ENCODE measurements at places on chromosomes 11 and 22. TPM values are rescaled to one million over a fixed set of nuclear protein-coding genes. Genes with fewer than 3 reads are reported as not detected.

Gene DKK3
- 67.3 TPM for total RNA-seq

Gene TRIM6
- total RNA-seq = 11.1 TPM

Gene MMP10
- 2.1 TPM for total RNA-seq

Gene BIRC3
- total RNA-seq = 12.6 TPM

Gene SAA1
- 4.8 TPM for total RNA-seq

DNA sequence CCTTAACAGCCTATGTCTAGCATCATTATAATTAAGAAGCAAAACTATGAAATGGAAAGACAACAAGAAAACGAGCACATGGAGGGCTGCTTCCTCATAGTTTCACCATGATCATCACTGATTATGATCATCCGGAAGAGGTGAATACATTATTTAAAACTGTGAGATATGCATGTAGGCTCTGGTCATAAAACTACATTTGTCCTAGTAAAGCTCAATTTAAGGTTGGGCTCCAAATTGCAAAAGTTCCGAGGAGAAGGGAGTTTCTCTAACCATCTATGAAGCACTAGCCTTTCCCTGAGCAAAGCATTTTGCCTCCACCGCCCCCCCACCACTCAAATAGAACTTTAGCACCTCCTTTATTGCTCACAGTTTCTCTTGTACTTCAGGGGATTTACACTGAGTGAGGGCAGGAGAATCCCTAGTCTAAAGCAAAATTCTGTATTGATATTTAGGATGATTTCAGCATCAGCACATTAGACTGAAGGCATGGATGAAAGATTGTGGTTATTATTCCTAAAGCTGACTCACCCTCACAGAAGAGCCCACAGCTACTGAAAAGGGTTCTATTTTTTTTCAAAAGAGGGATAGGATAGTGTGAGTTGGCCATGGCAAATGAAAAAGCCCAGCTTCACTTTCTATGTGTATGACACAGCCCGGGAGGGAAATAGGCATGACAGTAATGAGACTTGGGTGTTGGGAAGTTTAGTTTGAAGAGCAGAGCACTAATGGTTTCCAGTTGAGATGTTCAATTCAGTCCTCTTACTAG is 203.4 kb downstream of the CADM1 start:
- DNase-seq = peak; percentile 10

GRCh38 chr11:116925050-116925449 is 87.6 kb upstream of the APOA1 start:
- DNase-seq = no peak

DNA sequence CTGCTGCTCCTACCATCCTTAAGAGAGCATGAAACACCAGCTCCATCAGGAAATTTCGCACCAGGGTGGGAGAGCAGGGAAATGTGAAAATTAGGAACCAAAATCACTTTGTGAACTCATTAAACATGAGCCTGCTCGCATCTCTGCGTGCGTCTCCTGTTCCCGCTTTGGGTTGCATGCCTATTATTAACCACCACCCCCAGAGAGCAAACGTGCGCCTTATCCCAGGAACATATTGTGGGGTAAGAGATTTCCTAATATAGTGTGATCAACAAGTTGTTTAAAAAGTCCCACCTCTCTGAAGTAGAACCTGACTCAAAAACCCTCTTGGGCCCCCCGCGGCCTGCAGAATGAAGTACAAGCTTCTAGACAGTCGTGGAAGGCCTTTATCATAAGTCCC is 115.0 kb downstream of the TENM4 start:
- DNase-seq = no peak

- DNase-seq = no peak
Observed at GRCh38 chr11:115497303-115497702, 6.9 kb downstream of the CADM1 start.

DNA sequence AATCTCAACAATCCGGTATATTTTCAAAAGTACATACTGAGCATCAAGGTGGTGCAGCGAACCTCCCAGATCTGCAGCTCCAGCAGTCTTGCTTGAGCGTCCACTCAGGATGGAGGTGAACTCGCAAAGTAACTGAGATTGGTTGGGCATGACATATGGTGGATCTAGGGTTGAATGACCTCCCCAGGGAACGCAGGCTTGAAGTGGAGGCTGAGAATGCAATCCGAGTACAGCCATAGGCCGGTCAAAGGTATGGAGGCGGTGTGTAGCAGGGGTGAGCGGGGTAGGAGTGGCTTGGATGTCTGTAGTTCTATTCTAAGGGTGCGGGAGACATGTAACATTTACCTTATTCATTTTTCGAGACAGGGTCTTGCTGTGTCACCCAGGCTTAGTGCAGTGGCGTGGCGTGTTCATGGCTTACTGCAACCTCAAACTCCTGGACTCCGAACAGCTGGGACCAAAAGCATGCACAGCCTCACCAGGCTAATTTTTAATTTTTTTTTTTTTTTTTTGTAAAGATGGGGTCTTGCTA is 631 bp upstream of the C22orf39 start:
- DNase-seq = peak; percentile 63

- DNase-seq = no peak
Observed at GRCh38 chr11:28819741-28820140, 711.6 kb downstream of the METTL15 start.

Data from Caki2 (cell line).